ENCODE measurements at places on chromosomes 5 and 9. TPM values are rescaled to one million over a fixed set of nuclear protein-coding genes. Genes with fewer than 3 reads are reported as not detected.

- no peaks in the 10 kb centered on the region for H3K27me3 ChIP-seq
- no peaks in the 10 kb centered on the region for H3K4me1 ChIP-seq
- no peaks in the 10 kb centered on the region for H3K36me3 ChIP-seq
- no peak overlapping the region for H3K4me3 ChIP-seq
Observed at GRCh38 chr5:114204923-114205322, 156.9 kb upstream of the KCNN2 start.

- H3K27ac ChIP-seq, result no peak overlapping the region
- DNase-seq, result no peak
- H3K27me3 ChIP-seq, result no peaks in the 10 kb centered on the region
- H3K4me1 ChIP-seq, result no peaks in the 10 kb centered on the region
Observed at GRCh38 chr5:102289251-102289899, 6.7 kb downstream of the SLCO4C1 start.

The NRG2 gene
- total RNA-seq, result 0.18 TPM

The C9 gene
- not detected for total RNA-seq

DNA sequence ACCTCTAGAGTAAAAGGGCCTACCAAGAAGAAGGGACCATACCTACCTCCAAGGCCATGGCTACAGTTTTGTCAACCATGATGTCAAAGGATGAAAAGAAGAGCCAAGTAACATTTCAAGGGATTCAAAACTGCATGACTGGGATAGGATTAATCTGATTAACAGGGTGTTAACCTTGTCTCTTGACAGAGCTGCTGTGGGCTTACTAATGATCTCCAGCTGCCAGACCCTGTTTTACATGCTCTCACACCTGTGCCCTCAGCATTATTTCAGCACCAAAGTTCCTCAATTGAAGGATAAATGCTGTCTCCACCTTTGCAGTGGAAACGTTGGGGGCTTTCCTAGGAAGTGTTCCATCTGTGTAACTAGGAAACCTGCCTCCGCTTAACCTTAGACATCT, 78.3 kb downstream of the DMAC1 start:
- H3K27me3 ChIP-seq, result no peaks in the 10 kb centered on the region
- no peak overlapping the region for H3K4me3 ChIP-seq
- no peaks in the 10 kb centered on the region for H3K4me1 ChIP-seq
- DNase-seq, result no peak
- H3K27ac ChIP-seq, result no peak overlapping the region

DNA sequence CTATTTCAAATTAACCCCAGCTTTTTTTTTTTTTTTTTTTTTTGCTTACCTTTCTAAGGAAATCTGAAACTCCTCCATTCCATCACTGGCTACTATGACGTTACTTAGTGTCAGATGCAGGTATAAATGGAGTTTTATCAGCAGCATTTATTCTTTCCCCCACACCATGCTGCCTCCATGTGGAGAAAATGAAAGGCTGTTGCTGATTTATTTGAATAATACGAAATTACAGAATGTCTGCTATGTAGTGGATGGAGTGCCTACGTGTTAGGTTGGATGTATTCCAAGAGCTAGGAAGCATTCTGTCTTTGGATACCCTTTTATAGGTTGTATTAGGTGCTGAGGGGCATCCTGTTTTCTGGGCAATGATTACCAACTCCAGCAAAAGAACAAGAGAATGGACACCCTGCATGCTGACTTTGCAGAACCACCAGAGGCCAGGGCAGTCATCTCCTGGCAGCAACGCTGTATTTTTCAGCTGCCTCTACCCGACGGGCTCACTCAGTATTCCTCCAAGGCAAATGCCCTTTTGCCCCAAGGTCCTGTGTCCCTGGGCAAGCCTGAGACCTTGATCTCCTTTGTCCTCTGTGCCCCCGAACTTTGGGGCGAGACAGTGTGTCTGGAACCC, 199.5 kb downstream of the ALDH1A1 start:
- H3K27ac ChIP-seq, result no peak overlapping the region
- H3K4me1 ChIP-seq, result no peaks in the 10 kb centered on the region
- no peak overlapping the region for H3K4me3 ChIP-seq
- DNase-seq, result no peak
- H3K36me3 ChIP-seq, result no peaks in the 10 kb centered on the region

The PROB1 gene
- total RNA-seq, result 7.2 TPM

DNA sequence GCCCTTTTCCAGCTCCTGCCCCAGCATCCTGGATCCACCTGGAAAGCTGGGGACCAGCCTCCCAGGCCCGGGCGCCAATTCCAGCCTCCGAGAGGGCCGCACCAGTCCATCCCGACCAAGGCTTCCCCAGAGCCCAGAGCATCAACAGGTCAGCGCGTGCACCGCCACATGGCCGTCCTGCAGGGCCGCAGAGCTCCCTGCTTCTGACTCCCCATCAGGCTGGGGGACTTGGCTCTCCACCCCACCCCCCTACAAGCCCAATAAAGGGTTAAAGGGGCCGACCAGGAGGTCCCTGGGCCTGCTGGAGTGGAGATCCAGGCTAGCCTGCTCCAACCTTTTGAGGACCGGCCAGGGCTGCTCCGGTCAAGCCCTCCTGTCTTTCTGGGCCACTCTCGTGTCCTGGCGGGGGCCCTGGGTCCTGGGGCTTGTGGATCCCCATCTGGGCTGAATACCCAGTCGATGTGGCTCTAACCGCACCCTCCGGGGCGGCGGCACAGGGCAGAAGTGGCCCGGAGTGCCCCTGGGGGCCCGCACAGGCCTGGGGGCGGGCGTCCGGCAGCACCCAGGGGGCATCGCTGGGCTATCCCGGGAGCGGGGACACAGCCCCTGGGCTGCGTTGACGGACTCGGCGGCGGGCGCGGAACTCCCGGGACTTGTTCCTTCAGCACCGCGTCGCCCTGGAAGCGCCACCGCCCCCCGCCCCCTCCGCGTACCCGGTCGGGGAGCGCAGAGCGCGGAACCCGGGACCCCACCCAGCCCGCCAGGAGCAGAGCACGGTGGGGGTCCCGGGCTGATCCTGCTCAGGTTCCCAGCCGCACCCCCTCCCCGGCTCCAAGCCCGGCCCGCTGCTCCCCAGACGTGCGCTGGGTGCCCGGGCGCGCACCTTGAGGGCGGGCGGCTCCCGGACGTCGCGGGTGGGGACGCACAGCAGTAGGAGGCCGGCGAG, 590 bp downstream of the ENTPD2 start:
- H3K36me3 ChIP-seq, result no peaks in the 10 kb centered on the region
- H3K4me1 ChIP-seq, result peaks cover 8% of the 10 kb centered on the region
- no peak overlapping the region for H3K4me3 ChIP-seq
- H3K27ac ChIP-seq, result no peak overlapping the region

DNA sequence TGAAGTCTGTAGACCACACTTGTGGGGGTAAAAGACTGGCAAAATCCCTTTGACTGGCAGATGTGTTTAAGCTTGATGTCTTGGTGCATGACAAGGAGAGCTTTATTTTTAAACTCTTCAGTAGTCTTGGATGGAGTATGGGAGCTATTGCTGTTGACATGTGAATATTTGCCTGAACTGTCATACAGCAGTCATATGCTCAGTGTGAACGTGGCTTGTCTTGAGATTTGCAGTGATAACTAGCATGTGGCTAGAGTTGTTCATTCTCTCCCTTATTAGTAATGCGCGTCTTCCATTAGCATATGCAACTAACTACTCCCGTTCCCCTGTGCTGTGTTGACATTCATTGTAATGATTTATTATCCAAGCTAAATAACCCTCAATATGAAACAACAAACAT, 523.6 kb upstream of the WWC1 start:
- no peaks in the 10 kb centered on the region for H3K4me1 ChIP-seq
- no peaks in the 10 kb centered on the region for H3K36me3 ChIP-seq
- DNase-seq, result no peak

DNA sequence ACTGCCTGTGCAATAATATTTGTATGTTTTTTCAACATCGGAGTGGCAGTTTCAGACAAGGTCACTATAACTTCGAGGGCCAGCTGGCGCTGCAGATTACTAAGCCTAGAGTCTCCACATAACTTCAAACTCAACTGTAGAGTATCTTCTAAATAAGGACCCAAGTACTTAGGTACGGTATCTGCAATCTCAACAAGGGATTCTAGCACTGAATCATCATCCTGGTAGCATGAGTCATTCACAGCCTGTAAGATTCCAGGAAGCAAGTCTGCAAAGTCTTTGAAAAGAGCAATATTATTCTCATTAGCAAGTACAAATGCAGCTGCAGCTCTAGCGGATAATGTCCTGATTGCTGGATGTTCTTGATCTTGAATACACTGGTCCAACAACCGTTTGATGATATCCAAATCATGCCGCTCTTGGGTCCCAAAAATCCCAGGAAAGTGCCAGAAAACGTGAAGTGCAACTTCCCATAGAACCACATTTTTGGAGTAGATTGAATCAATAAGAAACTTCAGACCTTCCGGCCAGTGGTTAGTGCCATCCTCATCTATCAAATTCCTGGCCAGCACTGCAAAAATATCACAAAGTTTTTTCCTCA, 654 bp downstream of the RANBP6 start:
- peak overlapping the region; percentile 65 for H3K4me3 ChIP-seq
- H3K27ac ChIP-seq, result peak overlapping the region; percentile 86
- H3K4me1 ChIP-seq, result peaks cover 14% of the 10 kb centered on the region
- H3K36me3 ChIP-seq, result peaks cover 12% of the 10 kb centered on the region
- DNase-seq, result no peak

- no peak for DNase-seq
- no peaks in the 10 kb centered on the region for H3K27me3 ChIP-seq
- H3K36me3 ChIP-seq, result no peaks in the 10 kb centered on the region
- H3K4me3 ChIP-seq, result no peak overlapping the region
Observed at GRCh38 chr9:16668734-16669295, 201.7 kb downstream of the BNC2 start.

GRCh38 chr5:98416541-98416940, 356.9 kb upstream of the RGMB start:
- H3K36me3 ChIP-seq, result no peaks in the 10 kb centered on the region
- no peak overlapping the region for H3K4me3 ChIP-seq
- no peaks in the 10 kb centered on the region for H3K4me1 ChIP-seq
- no peaks in the 10 kb centered on the region for H3K27me3 ChIP-seq
- no peak overlapping the region for H3K27ac ChIP-seq

The LECT2 gene
- not detected for total RNA-seq

DNA sequence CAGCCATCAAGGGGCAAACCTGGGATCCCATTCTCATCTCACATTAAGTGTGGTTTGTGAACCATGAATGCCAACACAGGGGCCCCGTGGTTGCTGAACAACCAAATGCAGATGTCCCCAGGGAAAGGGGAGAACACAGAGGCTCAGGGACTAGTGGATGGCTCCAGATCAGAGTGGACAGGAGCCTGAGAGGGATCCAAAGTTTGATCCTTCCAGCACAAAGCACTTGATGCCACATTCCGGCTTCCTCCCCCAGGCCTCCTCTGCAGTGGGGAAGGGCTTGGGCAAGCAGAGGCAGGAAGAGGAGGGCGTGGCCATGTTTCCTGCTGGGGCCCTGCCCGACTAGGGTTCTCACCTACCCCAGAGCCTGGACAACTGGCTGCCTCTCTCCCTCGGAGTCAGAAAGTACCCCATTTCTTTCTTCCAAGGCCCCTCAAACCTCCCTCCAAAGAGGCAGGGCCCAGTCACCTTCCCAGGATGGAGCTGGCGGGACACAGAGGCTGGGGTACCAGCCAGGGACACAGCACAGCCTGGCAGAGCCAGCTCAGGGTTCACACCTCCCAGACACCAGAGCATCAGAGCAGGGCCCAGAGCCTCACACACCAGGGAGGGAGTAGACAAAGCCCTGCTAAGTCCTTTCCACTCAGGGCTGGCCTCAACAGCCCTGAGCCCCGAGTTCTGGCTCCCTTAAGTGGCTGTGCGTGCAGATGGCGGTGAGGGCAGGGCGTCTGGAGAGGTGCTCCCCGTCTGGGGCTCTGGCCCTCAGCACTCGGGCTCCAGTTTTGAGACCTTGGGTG, 4.3 kb upstream of the RNF44 start:
- peak overlapping the region; percentile 83 for H3K27ac ChIP-seq
- peaks cover 67% of the 10 kb centered on the region for H3K4me1 ChIP-seq
- H3K4me3 ChIP-seq, result peak overlapping the region; percentile 83
- no peaks in the 10 kb centered on the region for H3K27me3 ChIP-seq

DNA sequence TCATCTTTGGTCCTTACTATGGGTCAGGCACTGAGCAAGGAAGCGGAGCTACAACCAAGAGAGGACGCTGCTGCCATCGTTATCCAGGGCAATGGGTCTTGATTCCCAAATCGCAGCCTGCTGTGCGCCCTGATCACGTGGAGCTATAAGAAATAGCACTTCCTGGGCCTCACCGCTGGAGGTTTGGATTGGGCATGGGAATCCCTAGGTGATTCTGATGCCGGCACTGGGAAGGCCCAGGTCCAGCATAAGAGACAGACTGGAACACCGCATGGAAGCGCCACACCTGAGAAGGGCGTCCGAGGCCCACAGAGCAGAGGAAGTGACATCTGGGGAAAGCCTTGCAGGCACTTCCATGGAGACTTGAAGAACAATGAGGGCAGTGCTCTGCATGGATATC, 3.0 kb downstream of the IL17B start:
- DNase-seq, result no peak
- no peaks in the 10 kb centered on the region for H3K27me3 ChIP-seq
- no peaks in the 10 kb centered on the region for H3K4me1 ChIP-seq
- H3K36me3 ChIP-seq, result no peaks in the 10 kb centered on the region
- no peak overlapping the region for H3K4me3 ChIP-seq

- H3K27me3 ChIP-seq, result no peaks in the 10 kb centered on the region
- no peaks in the 10 kb centered on the region for H3K4me1 ChIP-seq
- DNase-seq, result no peak
- H3K27ac ChIP-seq, result no peak overlapping the region
Observed at GRCh38 chr9:132171702-132172101, 9.8 kb downstream of the NTNG2 start.

DNA sequence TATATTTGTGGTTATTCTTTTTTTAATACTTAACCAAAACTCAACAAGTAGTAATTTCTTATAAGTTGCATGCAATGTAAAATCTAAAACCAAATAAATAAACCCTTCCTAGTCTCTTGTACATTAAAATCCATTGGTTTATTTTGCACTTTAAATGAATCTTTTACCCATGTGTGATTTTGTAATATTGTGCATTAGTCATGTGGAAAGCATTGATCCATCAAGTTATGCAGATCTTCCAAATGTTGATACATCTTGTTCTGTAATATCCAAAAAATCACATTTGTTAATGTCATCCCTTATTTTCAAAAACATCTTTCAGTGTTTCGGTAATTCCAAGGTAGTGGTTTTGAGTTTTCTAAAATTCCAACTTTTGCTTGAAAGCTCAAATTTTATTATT, 63.3 kb downstream of the CWC27 start:
- no peak overlapping the region for H3K27ac ChIP-seq
- no peak for DNase-seq
- H3K27me3 ChIP-seq, result no peaks in the 10 kb centered on the region
- no peaks in the 10 kb centered on the region for H3K4me1 ChIP-seq
- no peaks in the 10 kb centered on the region for H3K36me3 ChIP-seq

The PHAX gene
- total RNA-seq, result 68.2 TPM

The DMRT2 gene
- total RNA-seq, result not detected

The PTTG1 gene
- 82.2 TPM for total RNA-seq
